ENCODE measurements at places on chromosomes 2 and 18.
A peak's percentile ranks its signal among the peaks of the same experiment; 100 is the strongest.

GRCh38 chr2:207390302-207391095, 139.3 kb upstream of the CREB1 start:
- no peak for DNase-seq

- peak; percentile 73 for DNase-seq
These were observed 70.2 kb downstream of the PTPRM start for GRCh38 chr18:7637269-7637668.

- DNase-seq = no peak
These were observed 57.3 kb downstream of the KLF7 start for GRCh38 chr2:207108440-207108839.

DNA sequence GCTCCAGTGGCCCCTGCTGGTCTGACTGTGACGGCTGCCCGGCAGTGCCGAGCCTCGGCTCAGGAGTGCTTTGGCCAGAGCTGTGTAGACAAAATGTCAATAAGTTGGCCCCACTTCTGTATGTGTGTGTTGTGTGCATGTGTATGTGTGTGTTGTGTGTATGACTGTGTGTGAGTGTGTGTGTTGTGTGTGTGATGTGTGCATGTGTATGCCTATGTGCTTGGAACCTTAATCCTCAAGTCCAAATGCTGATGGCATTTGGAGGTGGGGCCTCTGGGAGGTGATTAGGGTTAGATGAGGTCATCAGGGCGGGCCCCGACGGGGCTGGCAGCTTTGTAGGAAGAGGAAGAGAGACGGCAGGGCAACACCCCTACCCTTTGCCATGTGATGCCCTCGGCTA, 269.0 kb downstream of the DCDC2C start:
- no peak for DNase-seq

DNA sequence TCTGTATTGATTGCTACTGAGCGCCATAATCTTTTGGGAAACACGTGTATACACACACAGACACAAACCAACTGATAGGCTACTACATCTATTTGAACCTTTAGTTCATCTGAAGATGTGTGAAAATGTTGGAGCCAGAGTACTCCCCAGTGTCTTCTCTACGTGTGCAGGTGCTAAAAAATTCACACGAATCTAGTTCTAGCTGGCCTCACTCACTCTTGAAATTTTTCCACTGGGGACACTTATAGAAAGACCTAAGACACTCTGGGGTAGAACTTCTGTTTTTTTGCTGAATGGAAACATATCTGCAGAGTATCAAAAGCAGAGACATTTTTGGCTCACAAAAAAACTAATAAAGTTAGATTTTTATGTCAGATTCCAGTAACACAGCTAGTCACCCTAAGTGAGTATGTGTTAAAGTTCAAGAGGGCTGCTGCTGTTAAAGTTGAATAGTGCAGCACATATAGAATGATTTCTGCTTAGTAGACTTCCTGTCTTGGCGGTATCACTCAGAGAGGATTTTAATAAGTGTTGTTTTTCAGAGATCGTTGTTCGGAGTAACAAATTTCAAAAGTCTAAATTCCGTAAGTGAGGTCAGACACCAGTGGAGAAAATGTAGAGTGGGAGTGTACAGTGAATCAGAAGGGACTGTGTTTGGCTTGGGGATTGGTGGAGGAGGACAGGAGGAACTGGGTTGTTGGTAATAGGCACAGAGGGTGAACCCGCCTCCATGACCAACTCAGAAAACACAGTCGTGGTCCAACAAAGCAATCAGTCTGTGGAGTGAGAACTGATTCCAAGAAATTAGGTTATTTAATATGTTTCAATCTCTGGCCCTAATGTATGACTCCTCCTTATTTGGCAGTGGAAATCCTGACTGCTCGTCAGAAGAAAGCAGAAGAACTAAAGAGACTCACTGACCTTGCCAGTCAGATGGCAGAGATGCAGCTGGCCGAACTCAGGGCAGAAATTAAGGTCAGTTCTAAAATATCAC, 43.1 kb downstream of the KCTD18 start:
- DNase-seq = peak; percentile 91

- DNase-seq = no peak
These were observed 44.1 kb downstream of the NEDD4L start for GRCh38 chr18:58087928-58088690.

DNA sequence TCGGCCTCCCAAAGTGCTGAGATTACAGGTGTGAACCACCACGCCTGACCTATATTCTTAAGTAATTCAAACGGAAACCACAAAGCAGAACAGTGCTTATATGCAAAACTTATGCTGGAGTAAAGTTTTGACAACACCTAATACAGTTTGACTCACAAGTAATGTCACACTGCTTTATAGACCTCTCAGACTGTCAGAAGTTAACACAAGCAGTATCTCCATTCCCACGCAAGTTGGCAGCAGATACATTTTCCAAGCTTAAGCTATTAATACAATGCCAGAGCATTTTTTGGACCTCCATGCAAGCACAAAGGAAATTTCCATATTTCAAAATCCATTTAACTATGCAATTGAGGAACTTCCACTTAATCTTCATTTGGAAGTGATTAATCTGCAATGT, 21.0 kb upstream of the SANBR start:
- DNase-seq = no peak

GRCh38 chr2:191218292-191218898, 26.8 kb upstream of the MYO1B start:
- DNase-seq = peak; percentile 91

- no peak for DNase-seq
These were observed 94.3 kb downstream of the EDAR start for GRCh38 chr2:108894766-108895165.
